Natural killer cell (primary cell): ENCODE measurements at places on chromosomes 3 and 15.
A peak's percentile ranks its signal among the peaks of the same experiment; 100 is the strongest.

- DNase-seq: no peak
Observed at GRCh38 chr3:114272271-114272670, 21.6 kb upstream of the TIGIT start.

DNA sequence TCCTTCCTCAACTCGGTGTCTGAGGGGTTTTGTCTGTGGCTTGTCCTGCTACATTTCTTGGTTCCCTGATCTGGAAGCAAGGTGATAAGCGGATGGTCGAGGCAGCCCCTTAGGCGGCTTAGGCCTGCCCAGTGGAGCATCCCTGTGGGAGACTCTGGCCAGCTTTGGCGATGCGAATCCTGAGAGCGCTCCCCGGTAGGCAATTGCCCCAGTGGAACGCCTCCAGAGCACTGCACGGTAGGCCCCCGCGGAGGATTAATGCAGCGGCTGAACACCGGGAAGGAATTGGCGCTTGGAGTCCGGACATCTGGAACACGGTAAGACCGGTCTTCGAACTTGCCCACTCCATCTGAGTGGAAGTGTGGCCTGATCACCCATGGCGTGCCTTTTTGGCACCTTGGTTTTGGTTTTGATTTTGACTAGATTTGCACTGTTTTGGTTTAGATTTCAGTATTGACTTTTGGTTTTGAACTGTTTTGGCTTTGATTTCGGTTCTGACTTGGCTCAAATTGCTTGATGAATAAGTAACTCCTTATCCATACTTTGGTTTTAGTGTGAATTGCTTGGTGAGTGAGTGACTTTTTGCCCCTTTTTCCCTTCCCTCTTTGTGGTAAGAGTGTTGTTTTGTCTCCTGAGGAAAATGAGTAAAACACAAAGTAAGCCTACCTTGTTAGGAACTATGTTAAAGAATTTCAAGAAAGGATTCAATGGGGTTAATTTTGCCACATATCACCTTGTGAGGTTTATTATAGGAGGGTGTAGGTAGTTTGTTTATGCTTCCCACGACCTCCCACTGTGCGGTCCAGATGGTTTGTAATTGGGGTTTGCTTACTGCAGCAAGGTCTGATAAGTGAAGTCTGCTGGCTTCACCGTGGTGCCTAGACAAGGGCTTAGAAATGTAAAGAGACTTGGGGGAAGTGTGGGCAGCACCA lies 27.1 kb upstream of the GPR156 start:
- DNase-seq: no peak

DNA sequence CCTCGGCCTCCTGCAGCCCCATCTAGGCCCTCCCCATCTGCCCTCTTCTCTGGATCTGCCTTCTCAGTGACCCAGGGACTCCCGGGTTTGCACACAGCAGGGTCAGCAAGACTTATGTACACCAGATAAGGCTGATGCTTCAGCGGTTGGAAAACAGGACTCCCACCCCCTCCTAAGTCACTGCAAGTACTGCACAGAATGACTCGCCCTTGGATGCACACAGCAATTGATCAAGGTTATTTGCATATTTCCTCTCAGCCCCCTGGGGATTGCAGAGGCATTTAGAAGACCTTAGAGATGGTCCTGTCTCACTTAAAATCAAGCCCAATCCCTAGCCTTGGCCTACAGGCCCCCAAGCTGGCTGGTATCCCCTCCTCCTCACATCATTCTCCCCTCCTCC lies 8.9 kb downstream of the ACAN start:
- no peak for DNase-seq

DNA sequence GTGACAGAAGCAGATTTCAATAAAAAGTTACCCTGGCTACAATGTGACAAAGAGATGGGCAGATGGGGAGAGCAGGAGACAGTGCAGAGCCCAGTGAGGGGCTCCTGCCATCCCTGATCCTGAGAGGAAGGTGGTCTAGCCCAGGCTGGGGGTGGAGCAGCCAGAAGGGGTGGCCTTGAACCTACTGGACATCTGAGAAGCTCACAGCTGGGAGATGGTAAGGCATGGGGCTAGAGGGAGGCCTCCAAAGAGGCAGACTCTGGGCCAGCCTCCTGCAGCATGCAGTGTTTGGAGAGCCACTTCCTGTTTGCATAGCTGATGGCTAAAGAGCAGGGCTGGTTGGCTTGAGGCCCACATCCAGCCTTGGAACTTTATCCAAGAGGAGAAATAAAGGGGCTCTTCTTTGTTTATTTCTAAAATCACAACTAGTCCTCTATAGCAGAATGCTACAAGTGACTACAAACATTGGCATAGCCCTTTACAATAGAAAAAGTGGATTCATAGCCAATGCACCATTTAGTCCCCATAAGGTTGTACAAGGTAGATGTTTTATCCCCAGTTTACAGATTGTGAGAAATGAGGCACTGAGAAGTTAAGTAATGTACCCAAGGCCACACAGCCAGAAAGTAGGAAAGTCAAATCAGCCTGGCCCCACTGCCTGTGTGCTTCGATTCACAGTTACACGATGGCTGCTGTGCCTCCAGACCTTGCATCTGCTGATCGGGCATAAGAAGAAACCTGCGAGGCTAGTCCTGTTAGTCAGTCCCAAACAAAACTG lies 4.6 kb downstream of the EFCC1 start:
- DNase-seq: no peak

- DNase-seq: peak; percentile 31
Observed at GRCh38 chr15:89179966-89180875, 41.2 kb downstream of the RLBP1 start.

- DNase-seq: no peak
Observed at GRCh38 chr3:106877627-106878026, 499.6 kb upstream of the CCDC54 start.

DNA sequence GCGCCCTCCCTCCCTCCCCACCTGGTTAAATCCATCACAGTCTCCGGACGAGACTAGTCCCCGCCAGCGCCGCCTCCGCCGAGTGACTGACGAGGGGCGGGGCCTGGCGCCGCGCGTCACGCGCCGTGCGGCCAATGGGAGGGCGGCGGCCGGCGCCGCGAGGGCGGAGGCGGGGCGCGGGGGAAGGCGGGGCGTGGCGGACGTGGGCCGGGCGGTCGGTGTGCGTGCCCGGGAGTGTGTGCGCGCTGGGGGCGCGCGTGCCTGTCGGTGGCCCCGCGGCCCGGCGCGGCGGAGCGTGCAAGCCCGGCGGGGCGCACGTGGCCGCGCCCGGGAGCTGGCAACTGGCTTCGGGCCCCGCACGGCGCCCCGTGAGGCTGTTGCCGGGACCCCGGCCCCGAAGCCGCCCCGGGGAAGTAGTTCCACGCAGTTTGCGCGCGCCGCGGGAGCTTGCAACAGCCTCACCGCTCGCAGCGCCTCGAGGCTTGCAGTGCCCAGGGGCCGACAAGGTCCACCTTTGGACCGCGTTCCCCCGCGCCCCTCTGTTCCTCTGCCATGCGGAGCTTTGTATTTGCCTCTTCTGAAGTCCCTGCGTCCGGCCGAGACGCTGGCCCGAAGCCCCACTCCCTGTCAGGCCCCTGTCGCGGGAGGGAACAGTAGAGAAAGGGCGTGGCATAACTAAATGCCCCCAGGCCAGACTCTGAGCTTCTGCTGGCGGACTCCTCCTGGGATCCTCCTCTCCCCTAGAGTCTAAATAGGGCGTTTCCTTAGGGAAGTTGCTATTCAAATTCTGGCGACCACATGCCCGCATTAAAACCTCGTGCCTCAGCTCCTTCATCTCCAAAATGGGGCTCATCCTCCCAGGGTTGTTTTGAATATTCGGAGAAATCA lies 400.9 kb downstream of the SHQ1 start:
- DNase-seq: peak; percentile 97

GRCh38 chr3:129233538-129233937 lies 15.9 kb upstream of the COPG1 start:
- DNase-seq: no peak

GRCh38 chr3:160069986-160070385 lies 81.4 kb downstream of the IL12A start:
- DNase-seq: no peak

DNA sequence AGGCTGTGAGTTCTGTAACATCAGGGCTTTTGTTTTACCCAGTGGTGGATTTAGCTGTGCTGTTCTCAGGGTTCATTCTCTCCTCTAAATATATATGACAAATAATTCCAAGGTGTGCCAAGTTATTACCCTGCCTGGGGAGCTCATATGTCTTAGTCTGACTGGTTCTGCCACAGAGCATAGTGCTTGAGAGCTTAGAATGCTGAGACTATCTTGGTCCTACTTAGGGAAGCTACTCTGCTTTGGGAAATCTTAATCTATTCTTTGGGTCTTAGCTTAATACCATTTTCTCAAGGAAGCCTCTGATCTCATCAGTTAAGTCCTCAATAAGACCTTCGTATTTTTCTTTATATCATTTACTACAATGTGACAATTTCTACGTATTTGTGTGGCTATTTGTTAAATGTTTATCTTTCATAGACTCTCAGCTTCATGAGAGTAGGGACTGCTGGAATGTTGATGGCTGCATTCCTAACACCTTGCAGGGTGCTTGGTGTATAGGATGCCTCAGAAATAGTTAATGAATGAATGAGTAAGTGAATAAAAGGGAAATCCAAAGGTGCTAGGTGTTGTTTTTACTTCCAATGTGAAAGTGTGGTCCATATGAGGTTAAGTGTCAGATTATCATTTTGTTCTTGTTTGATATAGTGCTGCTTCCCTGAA lies 1.8 kb downstream of the OTOL1 start:
- DNase-seq: no peak

- no peak for DNase-seq
Observed at GRCh38 chr15:42072141-42072685, 22.1 kb downstream of the PLA2G4D start.

DNA sequence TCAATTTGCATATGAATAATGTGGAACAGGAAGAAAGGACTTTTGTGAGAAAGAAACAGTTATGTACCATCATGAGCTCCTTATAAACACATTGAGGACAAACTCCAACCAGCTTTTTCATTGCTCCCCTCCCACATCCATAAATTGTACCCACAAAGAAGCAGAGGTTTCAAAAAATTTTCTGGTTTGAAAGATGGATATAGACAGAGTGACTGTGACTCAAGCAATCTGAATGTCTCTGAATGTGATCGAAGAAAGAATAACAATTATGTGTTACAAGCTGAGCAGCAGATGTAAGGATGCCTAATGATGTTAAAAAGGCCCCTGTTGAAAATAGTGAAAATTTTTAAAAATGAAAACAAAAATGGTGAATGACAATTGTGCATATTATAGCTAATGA lies 127.4 kb downstream of the TFG start:
- no peak for DNase-seq

- DNase-seq: no peak
Observed at GRCh38 chr3:100896994-100897393, 96.2 kb downstream of the ABI3BP start.

- no peak for DNase-seq
Observed at GRCh38 chr3:183933160-183933559, 48.5 kb upstream of the PARL start.

DNA sequence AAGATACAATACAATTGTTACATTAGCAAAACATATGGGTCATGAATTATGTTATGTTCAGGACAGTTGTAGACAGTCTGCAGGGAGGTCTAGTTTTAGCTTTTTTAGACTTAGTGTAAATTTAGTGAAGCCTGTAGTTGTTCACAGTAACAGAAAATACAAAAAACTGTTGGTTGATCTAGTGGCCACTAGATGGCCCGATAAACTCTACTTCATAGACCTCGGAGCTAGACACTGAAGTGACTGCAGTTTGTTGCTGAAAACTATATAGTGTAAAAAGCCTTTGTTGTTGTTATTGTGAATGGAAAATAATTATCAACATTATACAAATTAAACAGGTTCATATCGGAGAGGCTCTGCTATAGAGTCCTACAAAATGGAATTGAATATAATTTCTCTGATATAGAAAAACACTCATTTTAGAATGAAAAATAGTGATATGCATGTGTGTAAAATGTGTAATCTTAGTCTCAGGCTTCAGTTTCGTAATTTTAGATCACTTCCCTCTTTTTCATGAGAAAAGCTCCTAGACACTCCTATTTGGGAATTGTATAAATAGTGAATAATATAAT lies 18.3 kb downstream of the MAGEL2 start:
- no peak for DNase-seq

DNA sequence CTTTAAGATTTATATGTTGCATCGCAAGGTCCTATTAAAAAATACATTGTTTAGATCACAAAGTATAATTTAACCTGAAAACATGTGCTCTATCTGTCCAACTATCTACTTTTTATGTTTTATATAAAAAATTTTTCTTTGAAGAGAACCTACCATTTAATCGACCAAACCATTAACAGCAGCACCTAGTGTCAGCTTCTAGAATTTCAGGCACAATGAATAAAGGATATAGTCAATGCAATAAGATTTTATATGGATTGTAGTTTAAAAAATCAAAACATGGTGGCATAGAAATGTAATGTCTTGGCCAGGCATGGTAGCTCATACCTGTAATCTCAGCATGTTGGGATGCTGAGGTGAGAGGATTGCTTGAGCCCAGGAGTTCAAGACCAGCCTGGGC lies 313.7 kb downstream of the GAP43 start:
- DNase-seq: no peak

DNA sequence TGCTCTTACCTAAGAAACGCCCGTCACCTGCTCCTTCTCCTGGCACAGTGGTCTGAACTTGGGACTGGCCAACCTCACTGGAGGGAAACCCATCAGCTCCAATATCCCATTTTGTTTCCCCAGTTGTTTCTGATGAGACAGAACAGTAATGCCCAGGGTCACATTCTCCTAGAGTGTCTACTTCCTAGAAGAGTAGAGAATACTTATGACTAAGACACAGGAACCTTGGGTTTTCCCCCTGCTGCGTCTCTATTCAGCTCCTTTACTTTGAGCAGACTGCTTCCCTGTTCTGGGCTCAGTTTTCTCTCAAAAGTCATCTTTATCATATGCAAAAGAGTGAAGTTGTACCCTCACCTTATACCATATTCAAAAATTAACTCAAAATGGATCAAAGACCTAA lies 79.4 kb downstream of the POLR2M start:
- no peak for DNase-seq
